Stimulated activated CD4-positive, alpha-beta T cell treated with anti-CD3 and anti-CD28 coated beads, Interleukin-1b, Interleukin-23, amount 100 ng/mL, for 24 hours (primary cell): ENCODE measurements at places on chromosomes 3 and 15.

DNA sequence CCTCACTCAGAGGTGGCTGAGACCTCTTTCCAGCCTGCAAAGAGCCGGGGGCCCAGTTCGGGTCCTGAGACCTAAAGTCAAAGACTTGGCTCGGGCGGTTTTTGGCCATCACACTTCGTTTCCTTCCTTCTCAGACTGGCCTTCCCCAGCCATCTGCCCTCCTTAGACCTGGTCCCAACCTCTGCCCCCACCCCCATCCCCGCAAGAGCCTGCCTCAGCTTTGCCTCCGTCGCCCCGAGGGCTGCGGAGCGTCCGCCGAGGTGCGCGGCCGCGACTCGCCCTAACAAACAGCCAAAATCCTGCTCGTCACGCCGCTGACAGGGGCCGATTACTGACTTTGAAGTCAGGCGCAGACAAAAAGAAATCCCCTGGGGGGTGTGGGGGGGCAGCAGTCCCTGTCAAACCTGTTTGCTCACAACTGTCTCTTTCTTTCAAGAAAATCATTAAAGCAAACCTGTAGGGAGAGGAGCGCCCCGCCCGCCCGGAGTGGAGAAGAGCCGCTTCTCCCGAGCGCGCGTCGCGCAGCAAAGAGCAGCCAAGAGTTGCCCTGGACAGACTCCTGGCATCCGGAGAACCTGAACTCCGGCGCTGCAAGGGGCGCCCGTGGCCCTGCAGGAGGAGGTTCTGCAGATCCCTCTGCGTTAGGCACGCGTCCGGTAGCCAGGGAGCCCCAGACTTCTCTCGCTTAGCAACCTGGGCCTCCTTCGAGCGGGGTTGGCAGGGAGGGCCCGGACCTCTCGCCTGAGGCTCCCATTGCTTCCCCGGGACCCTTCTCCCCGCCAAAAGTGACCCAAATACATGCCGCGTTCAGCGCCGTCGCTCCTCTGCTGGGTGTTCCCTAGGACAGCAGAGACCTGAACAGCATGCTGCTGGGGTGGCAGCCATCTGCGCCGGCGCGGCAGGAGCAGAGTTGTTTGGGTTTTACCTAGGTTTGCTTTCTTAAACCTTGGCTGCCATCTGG, 4.5 kb downstream of the SOX14 start:
- no peak for DNase-seq

- DNase-seq, result no peak
Measured at GRCh38 chr3:151331696-151332095, 2.3 kb upstream of the P2RY13 start.

GRCh38 chr3:117398141-117398899, 688.7 kb downstream of the TUSC7 start:
- no peak for DNase-seq

DNA sequence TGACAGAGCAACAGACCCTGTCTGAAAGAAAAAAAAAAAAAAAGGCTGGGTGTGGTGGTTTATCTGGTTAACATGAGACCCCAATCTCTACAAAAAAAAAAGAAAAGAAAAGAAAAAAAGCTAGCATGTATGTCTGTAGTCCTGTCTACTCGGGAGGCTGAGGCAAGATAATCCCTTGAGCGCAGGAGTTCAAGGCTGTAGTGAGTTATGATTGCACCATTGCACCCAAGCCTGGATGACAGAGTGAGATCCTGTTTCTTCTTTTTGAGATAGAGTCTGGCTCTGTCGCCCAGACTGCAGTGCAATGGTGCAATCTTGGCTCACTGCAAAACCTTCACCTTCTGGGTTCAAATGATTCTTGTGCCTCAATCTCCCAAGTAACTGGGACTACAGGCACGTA, 8.4 kb upstream of the DHX30 start:
- DNase-seq, result no peak

GRCh38 chr15:55108448-55108847, 88.3 kb downstream of the RSL24D1 start:
- no peak for DNase-seq

DNA sequence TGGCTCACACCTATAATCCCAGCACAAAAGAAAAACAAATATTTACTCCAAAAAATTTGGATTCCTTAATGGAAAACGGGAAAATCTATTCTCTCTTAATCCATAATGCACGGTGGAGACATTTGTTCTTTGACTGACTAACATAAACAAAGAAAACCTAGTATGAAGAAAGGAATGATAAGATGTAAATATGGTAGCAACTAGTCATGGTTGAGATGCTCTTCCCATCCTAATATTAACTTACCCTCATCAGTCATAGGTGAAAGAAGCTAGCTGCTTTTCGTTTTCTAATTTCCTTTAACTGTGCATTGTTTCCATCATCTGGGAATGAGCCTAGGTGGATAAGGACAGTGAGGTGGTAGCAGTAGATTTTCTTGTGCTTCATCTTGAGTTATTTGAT, 22.0 kb downstream of the MAP4 start:
- DNase-seq, result no peak

DNA sequence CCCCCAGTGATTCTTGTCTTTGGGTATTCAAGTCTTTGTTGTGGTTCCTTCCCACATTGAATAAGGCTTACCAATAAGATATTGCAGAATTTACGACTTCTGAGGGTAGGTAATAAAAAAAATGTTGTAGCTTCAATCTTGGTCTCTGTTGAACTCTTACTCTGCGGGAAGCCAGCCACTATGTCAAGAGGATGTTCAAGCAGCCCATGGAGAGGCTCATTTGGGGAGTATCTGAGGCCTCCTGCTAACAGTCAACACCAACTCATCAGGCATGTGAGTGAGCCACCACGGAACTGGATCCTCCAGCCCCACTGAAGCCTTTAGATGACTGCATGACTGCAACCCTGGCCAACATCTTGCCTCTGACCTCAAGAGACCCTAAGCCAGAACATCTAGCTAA, 3.2 kb upstream of the TBC1D23 start:
- DNase-seq, result no peak

- DNase-seq, result no peak
Measured at GRCh38 chr3:154904328-154904727, 175.8 kb upstream of the MME start.

GRCh38 chr15:67992411-67992810, 61.7 kb upstream of the PIAS1 start:
- DNase-seq, result no peak

GRCh38 chr3:57545636-57546268, 1.6 kb upstream of the DNAH12 start:
- no peak for DNase-seq

GRCh38 chr15:40111888-40112287, 3.2 kb upstream of the BMF start:
- DNase-seq, result no peak

DNA sequence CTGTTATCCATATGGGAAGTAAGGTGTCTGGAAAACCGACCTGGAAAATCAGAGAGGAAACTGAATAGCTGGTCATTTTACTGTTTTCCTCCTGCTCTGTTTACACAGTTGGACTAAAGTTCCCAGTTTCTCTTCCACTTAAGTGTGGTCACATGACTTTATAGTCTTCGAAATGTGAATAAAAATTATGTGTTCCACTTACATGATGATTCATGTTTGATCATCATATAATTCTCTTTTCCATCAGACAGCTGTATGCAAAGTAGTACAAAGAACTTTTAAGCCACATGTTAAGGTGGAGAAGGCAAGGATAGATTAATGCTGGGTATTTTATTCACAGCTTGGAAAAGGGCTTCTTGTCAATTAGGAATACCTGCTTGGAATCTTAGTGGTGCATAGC, 525.5 kb upstream of the BCHE start:
- DNase-seq, result no peak

- no peak for DNase-seq
Measured at GRCh38 chr3:116140100-116140689, 305.1 kb downstream of the LSAMP start.

DNA sequence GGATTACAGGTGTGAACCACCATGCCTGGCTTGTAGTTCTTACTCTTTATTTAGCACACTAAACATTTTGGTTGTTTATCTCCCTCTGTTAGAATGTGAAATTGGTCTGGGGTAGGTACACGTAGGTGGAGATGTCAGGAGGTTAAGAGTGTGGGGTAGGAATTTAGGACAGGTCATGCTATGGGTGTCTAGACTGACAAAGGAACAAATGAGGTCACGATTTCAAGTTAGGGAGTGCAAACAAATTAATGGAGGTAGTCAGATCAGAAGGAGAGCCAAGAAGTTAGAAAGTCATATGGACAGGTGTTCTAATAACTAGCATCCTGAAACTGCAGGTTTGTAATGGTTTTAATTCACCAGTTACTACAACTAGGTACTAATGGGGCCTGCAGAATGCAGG, 19.8 kb downstream of the CDV3 start:
- DNase-seq, result no peak

DNA sequence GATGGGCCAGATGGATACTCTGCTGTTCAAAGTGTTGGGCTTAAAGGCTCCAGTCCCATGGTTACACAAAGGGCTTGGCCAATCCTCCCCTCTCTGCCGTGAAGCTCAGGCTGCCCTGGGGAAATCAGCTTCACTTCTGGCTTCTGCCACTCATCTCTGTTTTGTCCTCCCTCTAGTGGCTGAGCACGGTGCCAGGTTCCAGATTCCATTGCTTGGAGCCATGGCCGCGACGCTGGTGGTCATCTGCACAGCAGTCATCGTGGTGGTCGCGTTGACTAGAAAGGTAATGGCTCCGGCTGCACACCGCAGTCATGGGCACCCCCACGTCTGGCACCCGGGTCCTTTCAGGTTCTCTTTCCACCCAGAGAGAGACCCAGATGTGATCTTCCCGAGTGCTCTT, 5.6 kb downstream of the TIGIT start:
- no peak for DNase-seq

- DNase-seq, result no peak
Measured at GRCh38 chr3:117589454-117589853, 879.9 kb downstream of the TUSC7 start.

DNA sequence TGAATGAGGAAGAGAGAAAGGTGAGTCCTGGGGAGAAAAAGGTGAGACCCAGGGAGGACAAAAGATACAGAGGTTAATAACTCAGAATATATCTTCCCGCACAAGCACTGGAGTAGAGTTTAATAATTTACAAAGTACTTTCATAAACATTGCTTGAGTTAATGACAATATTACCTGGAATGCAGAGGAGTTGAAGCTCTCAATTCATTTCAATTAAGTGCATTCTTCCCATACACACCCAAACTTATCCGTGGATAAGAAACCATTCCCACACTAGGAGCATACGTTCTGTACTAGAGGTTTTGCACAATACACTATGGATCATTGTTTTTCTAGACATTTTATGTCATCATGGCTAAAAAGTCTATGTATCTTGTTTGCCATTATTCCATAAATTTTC, 23.3 kb upstream of the KNG1 start:
- no peak for DNase-seq

GRCh38 chr15:79775821-79776220, 121.0 kb downstream of the MTHFS start:
- no peak for DNase-seq

DNA sequence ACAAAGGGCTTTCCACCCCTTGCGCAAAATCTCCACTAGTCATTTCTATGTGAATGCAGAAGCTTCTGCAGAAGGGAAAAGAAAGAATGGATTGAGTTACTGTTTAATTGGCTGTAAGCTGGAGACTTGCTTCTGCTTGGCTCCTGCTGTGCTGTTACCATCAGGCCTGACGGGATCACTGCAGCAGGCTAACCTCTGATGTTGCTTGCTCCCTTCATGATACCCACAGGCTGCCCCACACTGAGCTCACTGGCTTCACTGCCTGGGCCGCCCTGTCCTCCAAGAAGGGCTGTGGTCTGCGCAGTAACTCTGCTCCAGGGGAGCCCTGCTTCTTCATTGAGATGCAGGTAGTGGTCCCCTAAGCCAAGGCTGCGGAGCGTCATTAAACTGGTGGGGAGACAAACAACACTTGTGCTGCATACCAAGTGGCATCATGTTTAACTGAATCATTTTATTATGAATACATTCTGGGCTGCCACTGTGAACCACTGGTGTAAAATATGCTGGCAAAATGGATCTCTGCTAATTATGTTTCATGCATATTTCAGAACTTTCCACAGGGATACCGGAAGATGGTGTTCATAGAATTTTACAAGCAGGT, 78.6 kb downstream of the WDR49 start:
- DNase-seq, result no peak

DNA sequence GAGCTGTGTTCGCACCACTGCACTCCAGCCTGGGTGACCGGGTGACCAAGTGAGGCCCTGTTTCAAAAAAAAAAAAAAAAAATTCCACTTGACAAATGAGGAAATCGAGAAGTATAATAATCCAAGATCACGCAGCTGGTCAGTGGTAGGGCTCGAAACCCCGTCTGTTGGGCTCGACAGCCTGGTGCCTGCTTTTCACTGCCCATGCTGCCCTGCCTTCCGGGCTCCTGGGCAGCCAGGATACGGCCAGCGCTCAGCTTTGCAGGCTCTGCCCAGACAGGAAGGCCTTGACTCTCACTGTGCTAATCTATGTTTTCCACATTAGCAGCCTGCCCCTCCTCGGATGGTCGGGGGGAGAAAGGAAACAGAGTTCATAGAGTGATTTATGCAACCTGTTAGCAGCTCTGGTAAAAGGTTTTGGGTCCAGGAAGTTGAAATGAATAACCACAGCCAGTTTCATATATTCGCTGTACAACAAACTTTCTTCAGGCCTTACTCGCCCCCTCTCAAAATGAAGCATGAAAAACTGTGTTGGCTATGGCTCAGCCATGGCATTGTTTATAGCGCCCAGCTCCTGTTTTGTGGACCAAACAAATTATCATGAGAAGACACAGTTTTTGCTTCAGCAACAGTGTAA, 108.8 kb downstream of the XXYLT1 start:
- DNase-seq, result no peak

DNA sequence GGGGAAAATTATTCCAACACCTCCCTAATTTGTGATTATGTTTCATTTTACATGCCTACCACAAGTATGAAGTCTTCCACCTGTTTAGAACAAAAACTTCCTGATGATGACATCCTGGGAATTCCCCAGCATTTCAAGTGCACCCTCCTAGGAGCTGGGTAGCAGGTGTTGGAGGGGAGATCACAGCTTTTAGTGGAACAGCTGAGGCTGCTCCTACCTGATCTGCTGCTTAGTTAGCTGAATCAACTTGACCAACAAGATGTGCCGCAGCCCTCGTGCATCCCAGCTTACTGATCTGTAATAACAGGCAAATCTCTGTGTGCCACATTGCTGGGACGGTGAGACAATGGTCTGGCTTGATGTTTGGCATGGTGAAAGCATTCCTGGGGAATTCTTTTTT, 29.7 kb downstream of the TRAK1 start:
- no peak for DNase-seq

DNA sequence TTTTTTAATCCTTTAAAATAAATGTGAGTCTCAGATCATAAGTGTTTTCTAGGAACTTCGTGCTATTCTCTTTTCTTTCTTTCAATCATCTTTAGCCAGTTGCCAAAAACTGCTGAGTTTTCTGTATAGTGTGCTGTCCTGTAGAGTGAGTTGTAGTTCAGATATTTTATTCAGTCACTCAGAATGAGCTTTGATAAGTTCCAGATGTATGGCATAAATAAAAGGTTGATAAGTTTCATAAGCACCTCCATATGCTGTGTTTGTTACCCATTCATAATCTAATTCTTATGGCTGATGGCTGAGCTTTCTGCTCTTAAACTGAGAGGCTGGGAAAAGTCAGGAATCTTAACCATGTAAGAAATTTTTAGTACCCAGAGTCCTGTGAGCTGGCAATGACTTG, 59.3 kb upstream of the COL6A6 start:
- DNase-seq, result no peak
